ENCODE measurements at places on chromosomes 2 and 18. TPM values are rescaled to one million over a fixed set of nuclear protein-coding genes. Genes with fewer than 3 reads are reported as not detected.

Gene GKN1
- 0.48 TPM for total RNA-seq

Gene ORC4
- 38.9 TPM for total RNA-seq

Gene HSBP1L1
- total RNA-seq: 13.2 TPM

Gene PDE11A
- total RNA-seq: 0.61 TPM

Gene CEBPZOS
- total RNA-seq: 43.9 TPM

Gene ONECUT2
- 0.21 TPM for total RNA-seq

Gene TWIST2
- 20.7 TPM for total RNA-seq

Gene ANKRD30BL
- not detected for total RNA-seq

Gene ATP6V1B1
- total RNA-seq: 0.32 TPM

Gene MAP3K19
- total RNA-seq: not detected

Gene PPP1CB
- total RNA-seq: 70.3 TPM

Gene OXER1
- total RNA-seq: not detected

Gene LYG1
- 1.3 TPM for total RNA-seq

Gene MYO3B
- not detected for total RNA-seq

Gene PARD6G
- total RNA-seq: 3.4 TPM

Gene TRAK2
- 13.2 TPM for total RNA-seq

Gene HRH4
- total RNA-seq: 0.02 TPM

Gene RGPD3
- total RNA-seq: 0.10 TPM

Gene CASP10
- total RNA-seq: 1.5 TPM

Gene CRYGC
- not detected for total RNA-seq

Gene TMEM169
- total RNA-seq: 0.38 TPM

Gene TNS1
- 5.3 TPM for total RNA-seq

Gene TXNDC2
- total RNA-seq: 0.12 TPM

Gene LDLRAD4
- total RNA-seq: 1.3 TPM

Gene HOXD4
- 0.66 TPM for total RNA-seq

Gene MBD1
- total RNA-seq: 37.5 TPM

Gene RNF181
- 185 TPM for total RNA-seq

Gene RAX
- not detected for total RNA-seq

Gene COLEC12
- total RNA-seq: not detected

Gene FOXD4L1
- 0.58 TPM for total RNA-seq

Gene B3GNT7
- total RNA-seq: 2.6 TPM

Gene STARD7
- total RNA-seq: 98.3 TPM

Gene RAD51AP2
- total RNA-seq: not detected

Gene CDH20
- not detected for total RNA-seq

Gene ACVR1C
- 0.06 TPM for total RNA-seq

Gene PCARE
- total RNA-seq: not detected

Gene ZSWIM2
- not detected for total RNA-seq

Gene LCT
- 0.03 TPM for total RNA-seq

Gene KCNJ13
- not detected for total RNA-seq

Gene CARF
- total RNA-seq: 0.88 TPM

Gene SLC4A3
- 3.4 TPM for total RNA-seq

Gene ZFP36L2
- 31.5 TPM for total RNA-seq

Gene HMSD
- not detected for total RNA-seq

Gene CTAGE1
- not detected for total RNA-seq

Gene EML6
- total RNA-seq: 1.00 TPM

Gene DNAJC5G
- total RNA-seq: not detected

Gene UGT1A3
- 0.13 TPM for total RNA-seq
